Activated CD4-positive, alpha-beta T cell treated with anti-CD3 and anti-CD28 coated beads for 36 hours (primary cell): ENCODE measurements at places on chromosomes 12 and 14. TPM values are rescaled to one million over a fixed set of nuclear protein-coding genes. Genes with fewer than 3 reads are reported as not detected.

OTUB2 gene
- 0.75 TPM for total RNA-seq

DPPA3 gene
- total RNA-seq: not detected

C3AR1 gene
- 0.33 TPM for total RNA-seq

PPM1H gene
- total RNA-seq: 0.02 TPM

TRIM9 gene
- total RNA-seq: 2.4 TPM

KLRC2 gene
- not detected for total RNA-seq

SDS gene
- total RNA-seq: not detected

POTEM gene
- total RNA-seq: not detected

GPR132 gene
- 27.7 TPM for total RNA-seq
